ENCODE measurements at places on chromosomes 12 and 14.

GRCh38 chr12:132549059-132549458 is 59.1 kb downstream of the FBRSL1 start:
- no peak for DNase-seq

DNA sequence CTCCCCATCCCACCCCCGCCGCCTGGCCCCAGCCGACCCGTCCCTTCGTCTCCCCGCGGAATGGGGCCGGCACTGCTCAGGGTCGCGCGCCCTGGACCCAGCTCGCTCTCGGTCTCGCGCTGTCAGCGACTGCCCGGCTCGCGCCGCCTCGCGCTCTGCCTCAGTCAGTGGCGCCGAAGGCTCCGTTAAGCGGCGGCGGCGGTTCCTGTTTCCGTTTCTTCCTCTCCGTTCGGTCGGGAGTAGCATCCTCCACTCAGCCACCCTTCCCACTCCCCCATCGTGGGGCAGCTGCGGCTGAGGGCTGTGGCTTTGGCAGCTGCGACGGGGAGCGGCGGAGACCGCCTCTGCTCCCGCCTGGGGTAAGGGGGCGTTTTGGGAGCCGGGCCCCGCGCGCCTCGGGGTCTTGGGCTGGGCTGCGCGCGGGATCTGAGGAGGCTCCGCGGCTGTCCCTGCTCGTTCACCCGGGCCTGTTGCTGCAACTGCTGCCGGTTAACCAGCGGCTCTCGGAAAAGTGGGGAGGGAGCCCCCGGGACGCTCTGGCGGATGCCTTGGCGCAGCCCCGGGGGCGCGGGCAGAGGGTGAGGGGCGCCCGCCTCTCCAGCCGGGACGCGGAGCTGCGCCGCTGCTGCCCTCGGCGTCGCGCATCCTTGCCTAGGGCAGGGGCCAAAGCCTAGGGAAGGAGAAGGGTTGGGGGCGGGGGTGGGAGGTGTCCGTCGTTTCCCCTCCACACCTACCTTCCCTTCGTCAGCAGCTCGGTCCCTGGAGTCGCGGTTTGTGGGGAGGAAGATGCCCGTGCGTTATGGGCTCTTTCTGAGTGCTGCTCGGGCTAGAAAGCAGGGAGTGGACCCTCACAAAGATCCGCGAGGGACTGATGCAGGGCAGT is 567 bp downstream of the FUT8 start:
- peak; percentile 77 for DNase-seq

- no peak for DNase-seq
Observed at GRCh38 chr12:11689591-11690186, 40.2 kb downstream of the ETV6 start.

GRCh38 chr14:69982886-69983285 is 103.7 kb downstream of the SMOC1 start:
- no peak for DNase-seq

- peak; percentile 15 for DNase-seq
Observed at GRCh38 chr12:71134405-71134804, 23.4 kb downstream of the TSPAN8 start.

DNA sequence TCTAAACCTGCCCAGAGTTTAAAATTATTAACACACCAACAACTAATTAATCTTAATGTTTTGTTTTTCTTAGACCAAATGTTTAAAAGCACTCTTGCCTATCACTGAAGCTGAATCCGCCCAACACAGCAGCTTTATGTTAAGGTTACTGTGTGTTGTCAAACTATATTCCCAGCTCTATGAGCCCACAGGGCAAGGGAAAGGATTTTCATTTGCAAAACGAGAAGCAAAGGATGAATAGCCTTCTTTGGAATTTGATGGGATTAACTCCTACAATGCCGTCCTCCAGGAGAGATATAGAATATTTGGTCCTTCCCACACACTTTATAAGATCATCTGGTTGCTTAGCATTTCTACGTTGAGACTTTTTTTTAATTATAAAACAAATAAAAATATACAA is 43.7 kb downstream of the DUSP16 start:
- no peak for DNase-seq

GRCh38 chr14:99515301-99516155 is 34.3 kb downstream of the CCNK start:
- no peak for DNase-seq

DNA sequence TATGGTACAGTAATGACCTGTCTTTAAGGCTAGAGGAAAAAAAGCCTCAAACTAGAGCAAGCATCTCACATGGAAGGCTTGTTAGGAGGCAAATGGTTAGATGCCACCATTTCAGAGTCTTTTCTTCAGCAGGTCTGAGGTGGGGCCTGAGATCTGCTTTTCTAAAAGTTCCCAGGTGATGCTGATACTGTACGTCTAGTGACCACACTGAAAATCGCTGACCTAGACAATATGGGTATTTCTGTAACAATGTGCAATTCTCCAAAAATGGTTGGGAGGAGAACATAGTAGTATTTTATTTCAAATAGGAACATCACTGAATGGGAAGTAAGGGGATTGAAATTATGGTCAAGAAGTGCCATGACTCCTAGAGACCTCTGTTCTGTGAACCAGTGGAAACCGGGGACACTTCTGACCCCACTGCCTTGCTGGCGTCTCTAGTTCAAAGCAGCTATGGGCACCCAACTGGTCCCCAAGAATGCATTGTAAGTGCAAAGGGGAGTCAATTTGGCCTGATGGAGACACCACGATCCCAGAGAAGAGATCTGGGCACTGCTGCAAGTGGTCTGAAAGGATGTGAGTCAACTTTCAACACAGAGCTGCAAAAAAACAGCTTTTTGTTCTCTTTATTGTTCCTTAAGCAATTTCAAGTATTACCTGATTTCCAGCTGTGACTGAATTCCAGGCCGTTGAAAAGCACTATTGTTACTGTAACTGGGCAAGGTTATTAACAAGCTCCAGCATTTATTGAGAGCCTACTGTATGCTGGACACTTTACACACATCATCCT is 54.4 kb upstream of the PLEKHG7 start:
- DNase-seq = peak; percentile 23

DNA sequence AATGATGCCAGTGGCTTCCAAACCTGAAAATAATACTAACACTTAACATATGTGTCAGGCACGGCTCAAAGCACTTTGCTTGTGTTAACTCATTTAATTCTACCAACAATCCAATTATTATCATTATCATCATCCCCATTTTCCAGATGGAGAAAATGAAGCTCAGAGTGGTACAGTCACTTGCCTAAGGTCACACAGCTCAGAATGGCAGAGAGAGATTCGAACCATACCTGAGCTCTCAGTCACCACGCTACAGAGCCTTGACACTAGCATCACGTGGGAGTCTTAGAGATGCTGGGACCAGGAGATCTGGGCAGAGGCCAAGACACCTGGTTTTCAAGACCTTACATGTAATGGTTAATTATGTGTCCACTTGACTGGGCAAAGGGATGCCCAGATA is 34.2 kb downstream of the DHX37 start:
- no peak for DNase-seq

DNA sequence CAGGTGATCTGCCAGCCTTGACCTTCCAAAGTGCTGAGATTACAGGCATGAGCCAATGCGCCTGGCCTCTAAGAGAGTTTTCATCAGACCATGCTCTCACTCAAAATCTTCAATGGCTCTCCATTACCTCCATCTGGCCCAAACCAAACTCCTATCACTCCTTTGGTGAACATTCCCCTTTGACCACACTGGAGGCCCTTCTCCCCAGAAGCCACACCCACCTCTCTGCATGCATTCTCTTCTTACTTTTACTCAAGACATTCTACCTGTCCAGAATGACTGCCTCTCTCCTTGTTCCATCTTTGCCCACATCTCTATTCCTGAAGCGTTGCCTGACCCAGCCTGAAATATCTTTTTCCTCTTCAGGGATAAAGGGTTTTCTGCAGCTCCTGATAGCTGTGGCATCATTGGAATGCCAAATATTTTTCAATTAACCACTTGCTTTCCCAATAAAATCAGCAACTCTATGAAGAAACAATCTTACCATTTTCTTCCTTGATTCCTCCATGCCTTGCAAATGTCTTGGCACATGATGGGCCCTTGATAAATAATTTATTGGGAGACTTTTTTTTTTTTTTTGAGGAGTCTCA is 15.5 kb downstream of the PLEK2 start:
- DNase-seq = no peak
